ENCODE measurements at places on chromosomes 7 and 10.
A peak's percentile ranks its signal among the peaks of the same experiment; 100 is the strongest.

- no peak for DNase-seq
These were observed 29.8 kb upstream of the HABP2 start for GRCh38 chr10:113523071-113523470.

- no peak for DNase-seq
These were observed 28.4 kb downstream of the ZNF33A start for GRCh38 chr10:38038932-38039245.

GRCh38 chr7:151342102-151342646 lies 562 bp downstream of the NUB1 start:
- DNase-seq = no peak

DNA sequence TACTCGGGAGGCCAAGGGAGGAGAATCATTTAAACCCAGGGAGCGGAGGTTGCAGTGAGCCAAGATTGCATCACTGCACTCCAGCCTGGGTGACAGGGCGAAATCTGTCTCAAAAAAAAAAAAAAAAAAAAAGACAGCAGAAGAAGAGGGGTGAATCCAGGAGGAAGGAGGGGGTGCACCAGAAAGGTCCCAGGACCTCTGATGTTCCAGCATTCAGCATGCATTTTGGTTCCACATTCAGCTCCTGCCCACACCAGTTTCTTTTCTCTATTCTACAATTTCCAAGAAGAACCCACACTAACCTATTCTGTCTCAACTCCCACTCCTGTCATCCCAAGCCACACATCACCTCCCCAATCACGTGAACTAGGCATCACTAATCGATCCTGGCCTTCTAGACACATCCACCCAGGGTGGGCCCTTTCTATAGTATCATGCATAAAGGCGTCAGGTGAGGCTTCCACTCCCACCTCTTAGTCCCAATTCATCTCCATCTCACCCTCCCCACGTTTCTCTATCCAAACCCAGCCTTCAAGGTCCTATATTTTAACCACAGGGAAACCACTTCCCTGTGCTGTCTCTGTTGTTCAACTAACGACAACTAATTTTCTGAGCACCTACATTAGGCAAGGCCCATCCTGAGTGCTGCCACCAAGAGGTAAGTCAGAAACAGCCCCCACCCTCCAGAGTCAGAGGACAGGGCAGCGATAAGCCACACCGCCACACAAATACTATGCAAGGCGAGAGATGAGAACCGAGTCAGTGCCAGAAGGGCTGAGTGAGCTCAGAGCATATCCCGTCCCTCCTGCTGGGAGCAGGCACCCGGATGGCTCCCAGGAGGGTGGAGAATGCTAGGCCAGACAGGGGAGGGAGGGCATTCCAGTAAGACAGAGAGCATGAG lies 2.2 kb downstream of the ANXA11 start:
- DNase-seq = peak; percentile 93

- no peak for DNase-seq
These were observed 144.9 kb downstream of the KIF20B start for GRCh38 chr10:89846281-89846630.

GRCh38 chr7:84336303-84336702 lies 141.7 kb upstream of the SEMA3A start:
- DNase-seq = no peak

DNA sequence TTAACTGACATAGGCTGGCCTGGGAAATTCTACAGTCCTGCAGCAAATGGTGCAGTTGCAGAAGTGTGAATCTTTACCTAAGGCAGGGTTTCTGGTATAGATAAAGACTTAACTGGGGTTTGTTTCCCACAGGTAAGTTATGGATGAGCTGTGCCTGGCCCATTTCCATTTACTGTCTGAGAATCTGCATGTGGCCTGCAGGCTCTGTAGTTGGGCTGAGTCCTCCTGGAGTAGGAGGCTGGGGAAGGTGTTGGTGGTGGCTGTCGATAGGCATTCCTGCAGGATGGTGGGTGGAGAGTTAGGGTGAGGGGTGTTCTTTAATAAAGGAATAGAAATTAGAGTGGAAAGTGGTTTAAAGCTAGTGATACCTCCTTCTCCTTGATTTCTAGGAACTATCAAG lies 193.5 kb downstream of the AUTS2 start:
- no peak for DNase-seq

- no peak for DNase-seq
These were observed 9.8 kb downstream of the UCMA start for GRCh38 chr10:13224210-13224995.

- DNase-seq = no peak
These were observed 364.9 kb upstream of the PLXDC2 start for GRCh38 chr10:19451356-19451755.

- no peak for DNase-seq
These were observed 237.1 kb upstream of the FAM3C start for GRCh38 chr7:121633186-121633585.

DNA sequence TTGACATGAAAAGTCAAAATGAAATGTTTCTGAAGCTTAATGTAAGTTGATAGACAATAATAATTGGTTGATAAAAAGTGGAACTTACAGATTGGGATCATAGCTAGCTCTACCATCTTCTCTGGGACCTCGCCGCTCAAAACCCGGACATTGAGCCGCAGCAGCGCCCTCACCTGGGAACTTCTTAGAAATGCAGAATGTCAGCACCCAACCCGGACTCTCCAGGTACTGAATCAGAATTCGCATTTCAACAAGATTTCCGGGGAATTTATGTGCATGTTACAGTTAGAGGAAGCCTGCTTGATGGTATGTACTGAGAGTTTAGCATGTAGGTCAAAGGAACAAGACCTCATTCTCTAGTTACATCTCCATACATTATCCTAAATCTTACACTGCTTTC lies 36.7 kb upstream of the ABLIM1 start:
- DNase-seq = no peak

GRCh38 chr10:4649886-4650508 lies 176.0 kb upstream of the AKR1E2 start:
- no peak for DNase-seq

DNA sequence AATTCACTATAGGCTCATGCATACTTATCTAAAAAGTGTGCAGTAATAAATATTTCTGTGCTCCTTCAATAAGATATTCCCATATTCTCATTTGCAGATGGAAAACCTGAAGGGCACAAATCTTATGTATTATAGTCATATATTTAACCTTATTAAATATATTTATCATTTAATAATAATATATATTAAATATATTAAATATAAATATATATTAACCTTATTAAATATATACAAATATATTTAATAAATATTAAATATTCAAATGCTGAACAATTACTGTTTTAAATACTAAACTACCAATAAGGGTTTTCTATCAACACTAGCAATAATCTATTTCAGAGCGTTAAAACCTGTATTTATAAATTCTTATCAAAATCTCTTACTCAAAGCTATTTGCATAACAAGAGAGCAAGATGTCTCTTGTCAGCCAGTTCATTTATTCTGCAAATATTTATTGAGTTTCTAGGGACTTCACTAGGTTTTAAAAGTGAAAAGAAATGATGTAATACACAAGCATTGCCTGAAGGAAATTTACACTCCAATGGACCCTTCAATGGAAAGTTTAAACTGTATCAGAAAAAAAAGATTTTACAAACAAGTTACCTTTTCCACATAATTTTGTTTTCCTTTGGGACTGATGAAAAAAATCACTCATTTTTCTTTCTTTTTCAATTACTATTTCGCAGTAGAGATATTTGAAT lies 159.2 kb downstream of the AGMO start:
- DNase-seq = no peak

DNA sequence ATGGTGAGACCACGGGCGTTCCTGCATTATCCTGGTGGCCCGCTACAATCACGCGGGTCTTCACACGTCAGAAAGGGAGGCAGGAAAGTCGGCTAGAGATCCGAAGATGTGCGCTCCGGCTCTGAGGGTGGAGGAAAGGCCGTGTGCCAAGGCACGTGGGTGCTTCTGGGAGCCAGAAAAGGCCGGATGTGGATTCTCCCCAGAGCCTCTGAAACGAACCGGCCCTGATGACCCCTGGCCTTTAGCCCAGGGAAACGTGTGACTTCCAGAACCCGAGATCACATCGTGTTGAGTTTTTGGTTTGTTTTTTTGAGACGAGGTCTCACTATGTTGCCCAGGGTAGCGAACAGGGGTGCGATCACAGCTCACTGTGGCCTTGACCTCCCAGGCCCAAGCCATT lies 244.2 kb downstream of the ELFN1 start:
- no peak for DNase-seq

DNA sequence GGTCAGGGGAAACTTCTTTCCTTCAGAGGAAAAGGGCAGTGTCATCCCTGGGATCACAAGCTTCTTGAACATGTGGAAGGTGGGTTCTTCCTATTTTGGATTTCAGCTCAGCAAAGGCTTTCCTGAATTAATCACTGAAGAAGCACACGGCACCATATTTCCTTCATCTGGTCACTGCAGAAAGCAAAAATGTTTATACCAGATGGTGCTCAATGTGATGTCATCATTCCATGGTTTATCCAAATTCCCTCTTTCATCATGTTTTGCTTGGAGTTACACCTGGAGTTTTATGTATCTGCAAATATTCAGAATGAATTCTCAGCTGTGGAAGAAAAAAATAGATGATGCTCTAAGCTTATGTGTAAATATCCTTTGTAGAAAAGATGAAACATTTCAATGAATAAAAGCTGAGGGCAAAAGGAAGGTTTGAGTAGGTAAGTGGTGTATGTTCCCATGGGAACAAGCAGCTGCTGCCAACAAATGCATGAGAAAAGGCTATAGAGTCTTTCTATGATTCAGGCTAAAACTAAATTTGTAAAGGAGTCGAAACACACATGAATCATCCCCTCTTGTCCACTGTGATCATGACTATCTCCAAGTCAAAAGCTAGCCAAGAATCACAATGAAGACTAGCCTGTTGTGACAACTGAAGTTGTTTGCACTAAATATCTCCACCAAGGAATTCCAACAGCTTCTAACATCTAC lies 26.9 kb upstream of the BPGM start:
- DNase-seq = peak; percentile 21
